ENCODE measurements at places on chromosomes 12 and 14.

DNA sequence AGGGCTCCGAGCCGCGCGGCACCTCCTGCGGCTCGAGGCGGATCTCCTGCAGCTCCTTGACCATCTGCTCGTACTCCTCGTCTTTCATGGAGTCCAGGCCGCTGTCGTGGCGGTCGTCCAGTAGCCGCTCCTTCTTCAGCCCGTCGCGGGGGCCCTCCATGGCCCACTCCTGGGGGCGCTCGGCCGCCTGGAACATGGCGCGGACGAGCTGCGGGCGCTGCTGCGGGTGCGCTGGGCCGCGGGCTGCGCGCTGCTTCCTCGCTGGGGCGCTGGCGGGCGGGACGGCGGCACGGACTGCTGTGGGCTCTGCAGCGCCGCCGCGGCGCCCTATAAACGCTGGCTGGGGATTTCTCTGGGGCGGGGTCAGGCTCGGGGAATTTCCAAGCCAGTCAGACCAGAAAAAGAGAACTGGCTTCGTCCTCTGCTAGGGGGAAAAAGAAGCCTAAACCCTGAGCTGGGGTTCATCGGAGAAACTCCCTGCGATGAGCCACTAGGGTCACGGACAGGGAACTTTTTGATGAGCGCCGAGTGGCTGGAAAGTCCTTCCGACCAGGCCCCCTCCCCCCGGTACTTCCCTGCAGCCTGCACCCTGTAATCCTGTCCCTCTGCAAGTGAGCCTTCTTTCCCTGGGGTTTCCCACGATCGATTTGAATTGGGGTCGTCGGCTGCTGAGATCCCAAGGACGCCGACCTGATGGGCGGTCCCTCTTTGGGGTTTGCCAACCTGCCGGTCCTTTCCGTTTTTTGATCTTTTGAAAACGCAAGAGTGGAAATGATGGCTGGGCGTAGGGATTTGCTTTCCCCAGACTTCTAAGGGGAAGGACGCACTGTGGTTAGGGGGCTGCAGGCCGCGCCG, at the start of gene NFKBIA:
NFKBIA (minus strand) TSS at position 301 of the 855 bp plus-strand sequence; CDS start at position 196, 105 bp downstream.
- DNase-seq: peak; percentile 85

GRCh38 chr12:122006186-122006926, 15.3 kb upstream of the BCL7A start:
- DNase-seq: no peak

GRCh38 chr14:96688629-96689028, 108.6 kb upstream of the VRK1 start:
- DNase-seq: no peak

GRCh38 chr14:54050759-54051158, 94.1 kb upstream of the BMP4 start:
- DNase-seq: no peak

DNA sequence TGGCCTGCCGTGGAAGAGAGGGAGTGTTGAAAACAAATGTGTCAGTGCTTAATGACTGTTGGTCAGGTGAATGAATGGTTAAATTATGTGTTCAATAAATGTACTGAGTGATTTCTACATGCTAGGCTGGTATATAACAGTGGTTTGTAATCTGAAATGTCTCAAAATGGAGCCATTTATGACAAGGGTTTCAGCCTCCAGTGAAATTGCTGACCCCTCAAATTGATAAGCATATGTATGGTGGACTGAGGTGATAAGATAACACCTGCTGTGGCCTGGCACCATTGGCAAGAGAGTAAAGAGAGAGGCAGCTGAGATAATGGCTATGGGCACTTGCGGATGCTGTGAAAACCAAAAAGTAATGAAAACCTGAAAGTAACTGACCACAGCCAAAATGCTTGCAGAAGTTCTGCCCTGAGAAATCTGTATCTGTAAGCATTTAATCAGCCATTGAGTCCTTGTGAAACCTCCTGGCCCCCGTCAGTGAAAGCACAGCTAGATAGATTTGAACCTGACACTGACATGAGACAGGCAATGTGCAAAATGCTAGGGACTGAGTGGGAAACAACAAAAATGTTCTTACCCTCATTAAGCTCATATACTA, 1.4 kb upstream of the BCAT1 start:
- DNase-seq: no peak

DNA sequence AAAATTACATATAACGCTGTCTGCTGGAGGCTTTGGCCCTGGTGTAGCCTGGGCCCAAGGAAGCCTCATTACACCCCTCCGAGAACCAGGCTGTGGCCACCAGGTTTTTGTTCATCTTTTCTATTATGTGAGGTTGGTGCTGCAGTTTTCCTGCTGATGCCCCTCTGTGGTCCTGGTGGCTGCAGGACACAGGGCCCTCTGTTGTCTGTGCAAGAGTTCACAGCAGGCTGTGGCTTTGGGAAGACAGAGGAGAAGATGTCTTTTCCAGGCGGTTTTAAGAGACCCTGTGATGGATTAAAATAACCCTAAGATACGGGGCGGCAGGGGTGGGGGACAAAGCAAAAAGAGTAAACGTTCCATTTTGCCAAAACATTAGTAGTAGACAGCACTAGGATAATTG, 121.5 kb downstream of the ADGRD1 start:
- no peak for DNase-seq

DNA sequence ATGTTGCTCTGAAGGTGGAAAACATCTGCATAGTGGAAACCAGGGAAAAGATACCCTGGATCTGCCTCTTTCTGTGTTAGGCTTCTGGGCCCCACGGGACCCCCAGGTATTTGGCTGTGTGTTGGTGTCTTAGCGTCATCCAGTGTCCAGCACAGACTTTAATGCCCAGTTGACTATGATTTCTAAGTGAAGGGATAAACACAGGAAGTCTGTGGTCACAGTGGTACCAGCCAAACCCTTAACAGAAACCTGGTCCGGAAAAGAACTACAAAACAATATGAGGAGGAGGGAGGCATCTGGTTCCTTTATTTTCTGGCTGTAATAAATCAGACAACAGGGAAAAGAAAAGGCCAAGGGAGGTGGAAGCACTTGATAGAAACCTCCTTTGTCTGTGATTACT, 56.4 kb downstream of the CMKLR1 start:
- no peak for DNase-seq

GRCh38 chr12:77855548-77855947, 24.9 kb downstream of the NAV3 start:
- DNase-seq: no peak

- no peak for DNase-seq
These were observed 85.5 kb downstream of the CEP83 start for GRCh38 chr12:94374124-94374523.

DNA sequence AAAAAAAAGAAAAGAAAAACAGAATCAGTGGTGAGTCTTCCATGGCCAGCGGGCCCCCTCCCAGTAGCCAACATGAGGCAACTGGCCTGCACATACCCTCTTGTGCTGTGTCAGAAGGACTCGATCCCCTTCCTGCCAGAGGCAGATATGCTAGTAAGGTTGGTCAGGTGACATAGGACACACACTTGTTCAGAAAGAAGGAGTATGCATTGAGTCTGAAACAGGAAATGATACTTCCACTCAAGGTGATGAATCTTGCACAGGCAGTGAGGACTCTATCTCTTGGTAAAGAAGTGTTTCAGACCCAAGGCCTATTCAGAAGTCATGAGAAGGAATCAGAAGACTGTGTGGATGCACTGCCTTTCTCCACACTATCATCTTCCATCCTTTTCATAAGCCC, 269.7 kb upstream of the FAR2 start:
- DNase-seq: no peak

GRCh38 chr14:80805136-80805535, 136.4 kb downstream of the CEP128 start:
- DNase-seq: no peak

DNA sequence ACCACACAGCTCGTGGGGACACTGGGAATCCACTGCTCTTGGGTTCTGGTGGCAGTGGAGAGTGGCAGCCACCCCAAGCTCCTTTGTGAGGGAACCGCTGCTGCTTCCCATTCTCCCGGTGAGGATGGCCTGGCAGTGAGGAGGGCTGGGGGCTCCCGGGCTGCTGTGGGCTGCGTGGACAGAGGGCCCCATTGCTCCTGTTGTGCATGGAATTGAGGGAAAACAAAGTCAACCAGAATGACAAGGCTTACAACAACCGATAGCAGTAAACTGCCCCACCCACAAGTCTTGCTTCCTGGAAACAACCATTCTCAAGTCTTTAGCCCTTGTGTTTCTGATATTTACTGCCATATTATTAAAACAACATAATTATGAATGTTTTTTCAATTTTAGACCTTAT, 32.1 kb downstream of the TMTC1 start:
- no peak for DNase-seq

DNA sequence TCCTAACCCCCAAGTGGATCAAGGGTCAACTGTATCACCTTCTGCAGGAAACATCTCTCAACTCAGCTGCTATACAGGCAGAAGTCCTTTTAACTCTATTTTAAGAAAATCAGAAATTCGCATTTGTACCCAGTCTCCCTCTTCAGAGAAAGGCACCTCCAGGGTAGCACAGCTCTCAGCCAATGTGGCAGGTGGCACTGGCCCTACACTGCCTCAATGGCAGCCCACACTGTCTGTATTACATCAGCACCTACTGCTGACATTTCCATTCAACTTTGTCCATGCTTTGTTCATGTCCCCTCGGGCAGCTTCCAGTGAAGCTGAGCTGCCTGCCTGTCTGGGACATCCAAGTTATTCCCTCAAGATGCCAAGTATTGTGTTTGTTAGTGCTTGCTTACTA, 8.8 kb downstream of the SPTSSA start:
- no peak for DNase-seq

GRCh38 chr12:73935817-73936216, 601.8 kb upstream of the ATXN7L3B start:
- DNase-seq: no peak

DNA sequence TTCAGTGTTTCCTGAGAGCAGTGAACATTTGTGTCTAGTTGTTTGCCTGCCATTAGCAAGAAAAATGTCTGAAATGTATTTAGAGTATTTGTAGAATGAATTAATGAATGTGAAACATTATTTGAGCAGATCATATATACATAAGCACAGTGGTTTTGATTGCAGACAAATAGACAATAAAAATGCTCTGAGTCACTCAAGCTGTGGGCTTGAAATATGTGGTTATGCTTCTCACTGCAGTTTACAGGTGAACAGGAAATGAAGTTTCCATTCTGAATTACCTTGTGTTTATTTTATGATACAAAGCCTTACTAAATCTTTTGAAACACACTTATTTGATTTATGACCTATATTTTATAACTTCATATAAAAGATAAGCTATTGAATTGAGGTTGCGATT, 827.7 kb downstream of the TMTC2 start:
- DNase-seq: no peak

- DNase-seq: no peak
These were observed 15.3 kb downstream of the VPS37B start for GRCh38 chr12:122880668-122881067.

DNA sequence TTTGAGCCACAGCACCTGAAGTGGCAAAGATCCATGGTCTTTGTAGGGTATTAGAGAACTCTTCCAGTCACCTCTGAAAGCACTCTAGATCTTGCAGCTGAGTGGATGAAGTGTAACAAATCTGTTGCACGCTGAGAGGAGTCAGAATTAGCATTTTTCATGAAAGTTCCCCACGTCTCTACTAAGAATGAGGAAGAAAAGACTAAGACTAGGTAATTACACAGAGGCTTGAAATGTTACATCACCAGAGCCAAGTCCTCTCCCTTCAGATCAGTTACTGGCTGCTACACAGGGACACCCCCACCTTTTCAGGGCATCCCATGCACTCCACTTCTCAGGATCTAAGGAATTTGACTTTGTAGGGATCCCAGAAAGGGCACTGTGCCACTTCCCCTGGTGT, 98.6 kb upstream of the FKBP4 start:
- DNase-seq: no peak

Measured in effector CD8-positive, alpha-beta T cell (primary cell).